ENCODE measurements at places on chromosomes 12 and 14.
A peak's percentile ranks its signal among the peaks of the same experiment; 100 is the strongest.

DNA sequence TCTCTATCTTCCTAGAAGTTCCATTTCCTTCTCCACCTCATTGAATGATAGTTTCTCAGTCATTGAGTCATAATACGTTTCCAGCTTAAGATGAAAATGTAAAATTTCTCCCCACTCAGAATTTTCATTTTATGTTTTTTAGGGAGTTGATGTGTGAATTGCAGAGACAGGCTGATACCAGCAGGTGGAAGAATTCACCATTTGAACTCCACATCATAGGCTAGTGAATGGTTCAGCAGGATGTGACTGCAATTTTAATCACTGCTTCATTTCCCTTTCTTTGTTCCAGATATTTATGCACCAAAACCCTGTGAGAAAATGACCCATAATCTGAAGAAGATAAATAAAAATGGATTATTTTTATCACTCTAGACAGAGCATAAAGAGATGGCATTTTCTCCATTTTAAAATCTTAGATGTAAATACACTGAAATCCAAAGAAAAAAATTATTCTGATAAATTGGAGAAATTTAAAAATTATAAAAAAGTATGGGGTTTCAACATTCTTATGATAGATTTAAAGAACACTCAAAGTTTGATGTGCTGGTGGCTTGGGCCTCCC, 10.6 kb upstream of the PYGL start:
- DNase-seq = peak; percentile 66

GRCh38 chr12:131159660-131160059, 206.0 kb downstream of the ADGRD1 start:
- no peak for DNase-seq

GRCh38 chr14:62689733-62690132, 355.5 kb downstream of the KCNH5 start:
- DNase-seq = no peak

DNA sequence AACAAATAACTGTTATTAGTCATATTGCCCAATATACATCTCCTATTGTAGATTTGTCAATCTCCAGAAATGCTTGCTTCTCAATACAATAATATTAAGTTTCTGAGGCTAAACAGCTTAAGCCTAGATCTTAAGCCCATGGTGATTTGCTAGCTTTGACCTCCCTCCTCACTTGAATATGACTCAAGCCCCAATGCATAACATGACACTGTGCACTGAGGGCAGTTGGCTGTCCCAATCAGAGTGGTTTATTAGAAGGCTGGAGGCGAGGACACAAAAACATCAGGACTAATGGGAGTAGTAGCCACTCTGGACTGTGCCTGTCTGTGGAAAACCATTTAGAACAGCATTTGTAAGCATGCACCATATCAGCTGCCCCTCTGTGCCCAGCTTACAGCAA, 81.1 kb upstream of the GTF2A1 start:
- DNase-seq = no peak

DNA sequence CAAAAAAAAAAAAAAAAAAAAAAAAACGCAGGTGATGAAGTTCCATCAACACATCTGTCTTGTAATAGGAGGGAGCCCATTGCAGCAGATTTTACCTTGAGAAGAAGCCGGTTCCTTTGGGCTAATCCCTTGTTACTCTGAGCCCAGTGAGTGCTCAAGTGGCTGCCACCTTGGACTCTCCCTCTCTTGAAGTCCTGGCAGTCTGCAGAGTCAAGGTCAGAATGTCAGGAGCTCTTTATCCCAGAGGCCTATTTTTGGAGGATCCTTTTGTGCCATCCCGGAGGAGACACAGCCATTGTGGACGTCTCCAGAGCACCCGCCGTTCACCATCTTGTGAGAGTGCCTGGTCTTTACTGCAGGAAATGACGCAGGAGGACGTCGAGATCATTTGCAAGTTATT, 344.2 kb upstream of the FKBP4 start:
- no peak for DNase-seq

DNA sequence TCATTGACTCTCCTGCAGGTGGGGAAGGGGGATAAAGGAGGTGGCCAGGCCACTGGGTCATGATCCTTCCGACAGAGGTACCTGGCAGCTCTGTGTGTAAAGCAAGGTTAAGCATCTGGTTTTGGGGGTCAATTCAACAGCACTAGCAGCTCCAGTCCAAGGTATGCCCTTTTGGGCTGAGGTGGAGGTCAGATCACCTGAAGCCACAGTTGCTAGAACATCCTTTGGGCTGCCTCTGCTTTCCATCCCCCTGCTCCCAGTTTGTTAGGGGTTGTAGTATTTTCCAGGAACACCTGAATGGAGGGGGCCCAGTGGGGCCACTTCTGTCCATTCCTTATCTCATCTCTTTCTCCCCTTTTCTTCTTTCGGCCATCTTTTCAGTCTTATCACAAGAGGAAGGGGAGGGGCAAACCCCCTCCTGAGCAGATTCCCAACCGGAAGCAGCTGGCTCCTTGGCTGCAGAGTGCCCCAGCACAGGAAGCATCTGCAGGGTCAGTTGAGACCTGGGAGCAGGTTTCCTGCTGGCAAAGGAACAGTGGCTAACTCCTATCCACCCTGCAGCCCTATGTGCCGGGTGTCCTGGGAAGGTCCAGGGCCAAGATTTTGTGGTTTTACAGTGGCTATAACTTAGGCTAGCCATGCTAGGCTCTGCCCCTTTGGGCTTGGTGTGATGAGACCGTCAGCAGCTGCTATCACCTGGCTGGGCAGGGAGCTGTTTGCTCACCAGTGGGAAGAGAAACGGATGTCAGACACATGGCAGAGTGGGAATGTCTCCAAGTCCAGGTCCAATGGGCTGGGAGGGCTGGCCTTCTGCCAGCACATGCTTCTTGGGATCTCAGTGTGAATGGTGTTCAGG, 40.2 kb downstream of the SH2B3 start:
- no peak for DNase-seq

DNA sequence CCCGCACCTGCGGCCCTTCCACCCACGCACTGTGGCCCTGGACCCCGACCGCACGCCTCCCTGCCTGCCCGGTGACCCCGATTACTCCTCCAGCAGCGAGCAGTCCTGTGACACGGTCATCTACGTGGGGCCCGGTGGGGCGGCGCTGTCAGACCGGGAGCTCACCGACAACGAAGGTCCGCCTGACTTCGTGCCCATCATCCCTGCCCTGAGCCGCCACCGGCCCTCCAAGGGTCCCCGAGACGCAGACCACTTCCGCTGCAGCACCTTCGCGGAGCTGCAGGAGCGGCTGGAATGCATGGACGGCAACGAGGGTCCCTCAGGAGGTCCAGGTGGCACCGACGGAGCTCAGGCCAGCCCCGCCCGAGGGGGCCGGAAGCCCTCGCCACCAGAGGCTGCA, 36.7 kb downstream of the KIF26A start:
- DNase-seq = no peak

GRCh38 chr14:29536886-29537511, 390.6 kb downstream of the PRKD1 start:
- DNase-seq = no peak

DNA sequence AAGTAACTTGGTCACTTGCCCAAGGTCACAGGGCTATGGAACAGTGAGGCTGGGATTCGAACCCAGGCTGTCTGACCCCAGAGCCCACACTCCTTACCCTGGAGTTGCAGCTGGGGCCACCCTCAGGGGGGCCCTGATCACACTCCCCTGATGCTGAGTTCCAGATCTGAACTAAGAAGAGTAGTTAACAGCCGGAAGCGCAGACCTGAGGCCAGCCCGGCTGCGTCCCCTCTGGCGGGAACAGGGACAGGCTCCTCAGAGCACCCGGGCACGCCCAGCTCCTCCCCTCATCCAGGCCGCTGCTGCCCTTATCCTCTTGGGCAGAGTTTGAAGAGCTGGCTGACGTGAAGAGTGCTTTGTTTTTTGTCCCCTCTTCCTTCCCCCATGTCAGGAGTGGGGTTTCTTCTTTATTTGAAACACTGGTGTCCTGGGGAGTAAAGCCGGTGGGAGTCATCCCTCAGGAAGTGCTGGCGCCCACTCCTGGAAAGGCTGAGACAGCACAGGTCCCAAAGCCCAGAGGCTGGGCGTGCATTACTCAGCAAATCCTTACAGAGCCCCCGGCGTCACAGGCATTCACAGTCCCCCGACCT, 8.7 kb downstream of the PHB2 start:
- DNase-seq = peak; percentile 66

DNA sequence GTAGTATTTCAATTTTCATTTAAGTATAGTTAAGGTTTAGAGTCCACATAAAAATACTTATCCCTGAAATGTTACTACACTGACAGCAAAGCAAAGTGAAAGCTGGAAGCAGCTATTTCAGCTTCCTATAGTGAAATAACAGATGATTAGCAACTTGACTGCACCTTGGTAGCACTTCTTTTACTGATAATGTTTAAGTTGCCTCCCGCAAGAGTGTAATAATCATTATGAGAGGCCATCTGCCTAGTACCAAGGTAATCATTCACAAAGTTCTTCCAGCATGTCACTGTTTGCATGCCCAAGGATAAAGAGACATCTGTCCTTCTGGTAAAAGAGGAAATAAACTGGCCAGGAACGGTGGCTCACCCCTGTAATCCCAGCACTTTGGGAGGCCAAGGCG, 69.8 kb downstream of the LIN7A start:
- no peak for DNase-seq

- DNase-seq = no peak
Measured at GRCh38 chr14:74062809-74063150, 21.5 kb downstream of the ALDH6A1 start.

DNA sequence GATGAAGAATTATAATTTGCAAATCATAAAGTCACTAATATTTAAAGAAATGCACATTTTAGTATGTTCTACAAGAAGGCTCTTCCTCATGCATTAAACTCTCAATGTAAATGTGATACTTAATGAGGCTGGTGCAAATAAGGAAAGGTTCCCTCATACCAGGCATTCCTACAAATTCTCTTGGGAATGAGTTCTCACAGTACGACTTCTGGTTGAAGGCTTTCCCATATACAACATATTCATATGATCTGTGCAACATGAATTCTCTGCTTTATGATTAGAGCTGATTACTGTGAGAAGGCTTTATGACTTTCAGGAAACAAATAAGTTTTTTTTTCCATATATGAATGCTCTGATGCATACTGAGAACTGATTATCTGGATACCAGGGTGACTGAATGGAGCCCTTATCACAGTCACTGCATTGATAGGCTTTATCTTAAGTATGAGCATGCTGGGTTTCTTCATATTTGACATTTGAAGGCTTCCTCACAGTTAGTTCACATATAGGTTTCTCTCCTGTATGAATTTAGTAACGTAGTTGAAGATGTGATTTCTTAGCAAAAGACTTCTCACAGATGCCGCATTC, 293.9 kb downstream of the RAD51B start:
- DNase-seq = no peak

DNA sequence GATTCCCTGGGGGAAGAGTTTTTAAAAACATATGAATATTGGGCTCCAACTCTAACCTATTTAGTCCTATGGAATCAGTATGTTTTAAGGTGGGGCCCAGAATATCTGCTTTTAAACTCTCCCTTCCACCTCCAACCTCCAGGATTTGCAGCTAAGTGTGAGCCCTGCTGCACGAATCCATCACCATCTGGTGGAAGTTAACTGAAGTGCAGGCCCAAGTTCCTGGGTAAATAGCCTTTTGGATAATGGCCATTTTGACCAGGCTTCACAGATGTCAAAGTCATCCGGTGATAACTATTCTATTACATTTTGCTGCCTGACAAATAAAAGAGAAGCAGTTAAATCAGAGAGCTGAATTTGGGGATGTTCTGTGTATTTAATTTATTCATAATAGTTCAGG, 58.1 kb upstream of the RMST start:
- DNase-seq = peak; percentile 14

DNA sequence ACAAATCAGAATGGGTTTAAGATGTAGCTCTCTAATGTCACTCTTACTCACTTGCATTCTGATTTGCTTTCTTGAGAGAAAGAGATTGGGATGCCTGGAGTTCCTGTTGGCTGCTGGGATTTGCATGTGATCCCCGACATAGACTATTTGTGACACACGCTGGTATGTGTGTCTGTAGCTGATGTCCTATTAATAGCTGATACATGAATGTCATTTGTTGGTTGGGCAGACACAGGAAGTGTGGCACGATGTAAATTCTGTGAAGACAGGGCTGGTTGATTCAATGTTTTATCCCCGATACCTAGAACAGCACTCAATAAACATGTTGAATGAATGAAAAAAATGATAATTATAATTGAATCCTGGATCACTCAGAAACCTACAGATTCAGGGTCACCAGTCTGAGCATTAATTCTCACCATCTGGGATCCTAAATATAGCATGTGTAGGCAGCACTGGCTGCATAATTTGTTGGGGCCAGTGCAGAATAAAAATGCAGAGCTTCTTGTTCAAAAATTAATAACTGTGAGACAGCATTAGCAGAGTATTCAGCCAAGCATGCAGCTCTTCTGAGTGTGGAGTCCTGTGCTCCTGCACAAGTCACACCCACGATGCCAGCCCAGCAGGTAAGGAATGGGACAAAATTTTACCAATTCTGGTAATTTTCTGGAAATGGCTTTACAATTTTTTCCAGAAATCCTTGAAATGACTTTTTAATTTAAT, 35.5 kb upstream of the SOCS2 start:
- DNase-seq = no peak

- DNase-seq = no peak
Measured at GRCh38 chr12:79934281-79935020, 446 bp downstream of the PPP1R12A start.

DNA sequence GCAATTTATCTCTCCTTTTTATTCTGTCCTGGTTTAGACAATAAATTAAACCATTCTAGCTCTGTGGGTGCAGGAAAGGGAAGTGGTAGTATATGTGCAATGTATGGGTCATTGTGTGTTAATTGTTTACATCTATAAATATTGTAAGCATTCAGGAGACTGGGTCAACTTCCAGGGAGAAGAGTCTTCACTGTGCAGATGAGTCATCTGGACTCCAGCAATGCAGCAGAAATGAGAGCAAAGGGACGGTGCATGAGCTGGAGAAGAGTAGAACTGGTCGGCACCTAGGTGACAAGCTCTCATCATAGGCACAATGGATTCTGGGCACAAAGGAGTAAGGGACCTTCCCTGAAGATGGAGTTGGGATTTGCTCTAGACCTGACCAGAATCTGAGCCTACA, 211.1 kb upstream of the DAAM1 start:
- no peak for DNase-seq

GRCh38 chr12:69987579-69988091, 162.6 kb downstream of the MYRFL start:
- DNase-seq = peak; percentile 95

DNA sequence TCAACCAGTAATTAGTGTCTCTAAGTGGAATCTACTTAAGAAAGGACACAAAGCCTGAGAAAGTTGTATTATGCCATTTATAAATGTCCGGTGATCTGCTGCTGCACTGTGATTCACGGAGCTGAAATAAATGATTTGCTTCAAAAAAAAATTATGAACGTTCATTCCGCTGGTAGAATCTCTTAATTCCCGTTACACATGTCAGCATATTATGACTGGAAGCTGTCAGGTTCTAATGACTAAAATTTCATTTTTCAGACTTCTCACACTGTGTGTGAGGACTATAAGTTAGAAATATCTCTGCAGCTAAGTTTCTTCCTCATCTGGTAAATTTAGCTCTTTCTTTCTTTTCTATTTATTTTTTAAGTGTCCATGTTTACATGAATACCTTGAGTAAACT, 647.1 kb downstream of the VRK1 start:
- DNase-seq = no peak

- DNase-seq = no peak
Measured at GRCh38 chr14:61568572-61569011, 126.7 kb upstream of the HIF1A start.

Measured in mammary epithelial cell (primary cell).